ENCODE measurements at places on chromosomes 5 and 9.

GRCh38 chr5:16234598-16234997 lies 55.0 kb upstream of the MARCHF11 start:
- no peak for DNase-seq

GRCh38 chr5:14355391-14355790 lies 212.2 kb downstream of the TRIO start:
- no peak for DNase-seq

GRCh38 chr5:39151745-39152144 lies 67.6 kb downstream of the FYB1 start:
- DNase-seq: no peak

DNA sequence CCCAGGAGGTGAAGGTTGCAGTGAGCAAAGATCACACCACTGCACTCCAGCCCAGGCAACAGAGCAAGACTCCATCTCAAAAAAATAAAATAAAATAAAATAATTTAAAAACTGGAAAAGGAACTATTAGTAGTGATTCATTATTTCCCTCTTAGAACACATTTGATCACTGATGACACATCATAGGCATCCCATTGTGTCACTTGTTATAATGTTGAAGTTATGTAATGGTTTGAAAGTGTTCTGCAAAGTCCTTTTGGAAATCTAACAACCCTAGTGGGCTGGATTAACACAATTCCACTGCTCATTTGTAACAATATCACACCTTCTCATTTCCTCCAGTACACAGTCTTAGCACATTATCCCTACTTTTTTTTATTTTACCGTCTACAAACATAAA lies 81.8 kb upstream of the LMNB1 start:
- no peak for DNase-seq

GRCh38 chr5:76999451-76999850 lies 30.8 kb upstream of the AGGF1 start:
- DNase-seq: no peak

DNA sequence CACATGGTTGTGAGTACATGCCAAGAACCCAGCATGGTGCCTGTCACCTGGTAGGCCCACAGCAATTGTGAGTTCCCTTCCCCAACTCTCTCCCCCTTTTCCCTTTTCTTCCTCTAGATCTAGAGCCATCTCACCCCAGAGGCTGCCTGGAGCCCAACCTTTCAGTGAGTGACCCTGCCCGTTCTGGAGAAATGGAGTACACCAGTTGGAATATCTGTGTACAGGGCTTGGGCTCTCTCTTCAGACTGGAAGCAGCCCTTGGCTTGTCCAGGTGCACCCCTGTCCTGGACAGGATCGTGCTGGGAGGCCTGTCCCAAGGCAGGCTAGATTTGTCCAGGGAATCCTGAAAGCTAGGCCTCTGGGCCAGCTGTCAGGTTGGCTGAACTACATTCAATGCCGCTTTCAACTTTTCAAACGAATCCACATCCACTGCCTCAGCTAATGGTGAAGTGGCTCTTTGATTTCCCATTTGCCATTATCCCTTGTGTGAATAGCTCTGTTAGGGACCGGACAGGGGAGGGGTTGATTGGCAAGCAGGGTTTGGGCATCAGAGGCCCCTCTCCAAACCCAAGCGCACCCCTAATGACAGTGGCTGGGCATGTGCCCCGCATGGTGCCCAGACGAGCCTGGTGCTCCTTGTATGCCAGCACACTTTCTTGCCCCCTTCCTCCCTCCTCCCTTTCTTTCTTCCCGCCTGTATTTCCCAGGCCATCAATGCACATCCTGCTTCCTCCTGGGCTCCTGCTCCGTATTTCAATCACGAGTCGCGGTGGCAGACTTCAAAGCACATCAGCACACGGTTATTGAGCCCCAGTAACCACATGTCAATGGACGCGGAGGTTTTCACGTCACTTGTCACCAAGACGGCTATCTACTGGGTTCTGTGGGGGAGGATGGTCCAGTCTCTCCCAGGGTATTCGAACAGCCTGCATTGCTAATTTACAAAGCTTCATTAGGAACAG lies 211.2 kb downstream of the DAB2IP start:
- DNase-seq: no peak

DNA sequence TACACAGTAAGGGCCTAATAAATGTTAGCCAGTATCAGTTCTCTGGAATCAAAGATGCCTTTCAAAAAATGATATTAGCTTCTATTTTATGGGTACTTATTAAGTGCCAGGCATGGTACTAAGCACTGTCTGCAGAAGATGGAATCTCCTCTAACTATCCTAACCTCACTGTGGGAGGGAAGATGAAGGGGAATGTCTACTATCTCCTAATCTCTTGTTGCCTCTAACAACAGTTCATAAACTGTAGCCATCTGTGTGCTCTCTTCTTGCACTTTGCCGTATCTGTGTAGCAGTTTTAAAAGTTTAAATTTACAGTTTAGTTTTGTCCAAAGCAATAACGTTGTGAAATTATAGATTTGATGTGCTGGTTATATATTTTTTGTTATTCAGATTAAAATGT lies 99.6 kb upstream of the CCDC112 start:
- DNase-seq: no peak

- no peak for DNase-seq
Observed at GRCh38 chr9:116701940-116702642, 15.0 kb downstream of the TRIM32 start.

- no peak for DNase-seq
Observed at GRCh38 chr9:33435821-33436277, 11.5 kb downstream of the AQP3 start.

DNA sequence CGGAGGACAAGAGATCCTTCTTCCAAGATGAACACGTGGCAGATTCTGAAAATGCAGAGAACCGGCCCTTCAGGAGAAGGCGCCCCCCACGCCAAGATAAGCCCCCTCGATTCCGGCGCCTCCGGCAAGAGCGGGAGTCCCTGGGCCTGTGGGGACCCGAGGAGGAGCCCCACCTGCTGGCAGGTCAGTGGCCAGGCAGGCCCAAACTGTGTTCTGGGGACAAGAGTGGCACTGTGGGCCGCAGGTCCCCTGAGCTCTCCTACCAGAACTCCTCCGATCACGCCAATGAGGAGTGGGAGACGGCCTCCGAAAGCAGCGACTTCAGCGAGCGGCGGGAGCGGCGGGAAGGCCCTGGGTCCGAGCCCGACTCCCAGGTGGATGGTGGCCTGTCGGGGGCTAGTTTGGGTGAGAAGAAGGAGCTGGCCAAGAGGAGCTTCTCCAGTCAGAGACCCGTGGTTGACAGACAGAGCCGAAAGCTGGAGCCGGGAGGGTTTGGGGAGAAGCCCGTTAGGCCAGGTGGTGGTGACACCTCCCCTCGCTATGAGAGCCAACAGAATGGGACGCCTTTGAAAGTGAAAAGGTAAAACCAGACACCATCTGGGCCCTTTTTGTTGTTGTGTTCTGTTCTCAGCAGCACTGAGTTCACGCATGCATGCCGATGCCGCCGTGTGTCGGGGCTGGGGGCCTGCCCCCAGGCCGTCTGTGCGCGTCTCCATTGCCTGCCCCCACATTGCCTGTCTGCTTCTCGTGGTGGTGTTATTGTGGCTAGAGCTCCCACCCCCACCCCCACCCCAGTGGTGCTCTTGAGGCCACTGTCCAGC lies 26.6 kb upstream of the POMT1 start:
- DNase-seq: no peak

- no peak for DNase-seq
Observed at GRCh38 chr9:77015327-77016048, 4.0 kb upstream of the FOXB2 start.

DNA sequence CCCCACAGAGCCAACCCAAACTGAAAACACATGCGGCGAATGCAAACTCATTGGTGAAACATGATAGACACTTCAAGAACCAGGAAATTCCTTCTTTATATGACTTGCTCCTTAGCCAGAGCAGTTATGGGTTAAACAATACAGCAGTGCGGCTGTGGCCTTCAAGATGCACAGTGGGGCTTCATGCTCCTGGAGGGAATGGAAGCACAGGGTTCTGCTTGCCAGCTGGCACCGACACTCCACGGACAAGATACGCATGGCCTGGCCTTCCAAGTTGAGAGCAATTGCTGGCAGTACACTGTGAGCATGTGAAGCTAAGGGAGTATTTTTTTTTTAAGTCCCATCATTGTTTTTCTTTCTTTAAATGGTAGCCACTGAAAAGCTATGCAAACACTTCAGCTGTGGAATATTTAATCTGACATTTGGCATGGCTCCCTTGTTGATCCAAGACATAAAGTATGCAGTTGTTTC lies 451.6 kb upstream of the CD180 start:
- DNase-seq: no peak

GRCh38 chr5:112534067-112534583 lies 115.0 kb upstream of the EPB41L4A start:
- DNase-seq: no peak

DNA sequence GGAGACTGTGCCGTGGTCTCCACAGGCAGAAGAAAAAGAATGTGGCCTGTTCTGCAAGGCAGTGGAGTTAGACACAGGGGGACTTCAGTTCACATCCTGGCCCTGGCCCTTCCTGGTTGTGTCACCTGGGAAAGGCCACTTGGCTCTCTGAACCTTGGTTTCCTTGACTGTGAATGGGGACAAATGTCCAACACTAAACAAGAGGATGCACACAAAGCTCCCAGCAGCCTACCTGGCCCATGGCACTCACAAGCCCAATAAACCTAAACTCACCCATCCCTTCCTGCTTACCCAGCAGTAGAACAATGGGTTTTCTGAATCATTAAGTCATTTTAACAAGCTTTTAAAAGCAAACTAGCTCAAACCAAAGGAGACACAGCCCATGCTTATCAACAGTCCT lies 103.9 kb downstream of the FRMD3 start:
- DNase-seq: no peak

GRCh38 chr5:73786043-73786831 lies 160.2 kb downstream of the ARHGEF28 start:
- no peak for DNase-seq

DNA sequence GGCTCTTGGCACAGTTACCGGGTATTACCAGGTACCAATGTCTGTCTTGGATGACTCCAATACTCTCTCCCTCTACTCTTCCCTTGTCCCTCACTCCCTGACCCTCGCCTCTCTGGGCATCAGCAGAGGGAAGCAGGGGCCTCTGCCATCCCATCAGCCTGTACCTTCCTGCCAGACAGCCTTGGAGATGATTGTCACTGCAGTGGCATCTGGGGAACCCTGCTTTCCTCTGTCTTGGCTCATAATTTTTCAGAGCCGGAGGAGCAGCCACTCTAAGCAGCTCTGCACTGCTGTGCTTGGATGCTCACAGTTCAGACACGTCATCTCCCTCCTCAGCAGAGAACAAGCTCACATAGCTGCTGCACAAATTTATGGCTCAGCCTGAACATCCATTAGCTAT lies 274.1 kb downstream of the SMARCA2 start:
- no peak for DNase-seq

DNA sequence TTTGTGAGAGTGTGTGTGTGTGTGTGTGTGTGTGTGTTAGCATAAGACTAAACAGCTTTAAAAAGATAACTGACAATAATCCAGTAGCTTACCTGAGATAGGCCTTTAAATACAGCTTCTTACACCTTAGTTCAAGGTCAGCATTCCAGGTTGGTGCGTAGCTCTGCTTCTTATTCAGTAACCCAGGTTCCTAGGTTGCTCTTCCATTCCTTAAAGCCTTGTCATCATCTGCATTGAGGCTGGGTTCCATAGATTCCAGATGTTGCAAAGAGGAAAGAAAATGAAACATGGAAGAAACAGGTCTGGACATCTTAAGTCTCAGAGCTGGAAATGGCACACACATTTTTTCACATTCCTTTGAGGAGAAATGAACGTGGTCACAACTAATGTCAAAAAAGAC lies 53.9 kb upstream of the CAMK4 start:
- DNase-seq: no peak

GRCh38 chr5:172007175-172008110 lies 1.0 kb upstream of the FBXW11 start:
- DNase-seq: no peak

DNA sequence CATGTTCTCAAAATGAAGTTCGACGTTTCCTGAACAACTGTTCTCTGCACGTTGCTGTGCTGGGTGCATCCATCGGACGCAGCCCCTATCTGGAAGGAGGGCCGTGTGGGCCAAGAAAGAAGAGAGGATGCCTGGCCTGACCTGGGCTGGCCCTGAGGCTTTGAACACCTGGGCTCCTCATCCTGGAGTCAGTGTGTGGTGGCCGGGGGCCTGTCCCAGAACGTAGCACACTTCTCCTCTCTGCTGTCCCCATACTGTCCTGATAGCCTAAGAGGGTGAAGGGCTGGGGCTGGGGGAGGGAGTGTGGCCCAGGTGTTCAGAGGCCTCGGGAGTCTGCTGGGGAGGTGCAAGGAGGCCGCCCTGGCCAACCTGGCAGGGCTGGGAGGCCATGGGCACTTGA lies 21.5 kb downstream of the COL5A1 start:
- DNase-seq: no peak

GRCh38 chr9:69744688-69745380 lies 15.0 kb downstream of the PTAR1 start:
- DNase-seq: no peak

DNA sequence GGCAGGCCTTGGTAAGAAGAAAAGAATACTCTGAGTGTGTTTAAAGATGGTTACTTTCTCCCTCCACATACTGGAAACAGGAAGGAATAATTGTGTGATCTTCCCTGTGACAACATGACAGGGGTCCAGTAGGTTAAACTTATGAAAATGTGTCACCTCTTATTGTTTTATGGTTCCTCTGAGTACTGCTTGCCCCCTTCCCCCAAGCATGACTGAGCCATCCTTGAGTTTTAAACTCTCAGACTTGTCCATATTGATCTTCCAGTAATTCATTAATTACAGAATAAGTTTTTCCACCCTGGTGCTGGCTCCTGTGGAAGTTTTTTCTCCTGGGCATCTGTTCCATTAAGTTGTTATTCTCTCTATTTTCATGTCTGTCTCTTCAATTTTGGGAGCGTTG lies 95.8 kb downstream of the CNTLN start:
- DNase-seq: no peak

DNA sequence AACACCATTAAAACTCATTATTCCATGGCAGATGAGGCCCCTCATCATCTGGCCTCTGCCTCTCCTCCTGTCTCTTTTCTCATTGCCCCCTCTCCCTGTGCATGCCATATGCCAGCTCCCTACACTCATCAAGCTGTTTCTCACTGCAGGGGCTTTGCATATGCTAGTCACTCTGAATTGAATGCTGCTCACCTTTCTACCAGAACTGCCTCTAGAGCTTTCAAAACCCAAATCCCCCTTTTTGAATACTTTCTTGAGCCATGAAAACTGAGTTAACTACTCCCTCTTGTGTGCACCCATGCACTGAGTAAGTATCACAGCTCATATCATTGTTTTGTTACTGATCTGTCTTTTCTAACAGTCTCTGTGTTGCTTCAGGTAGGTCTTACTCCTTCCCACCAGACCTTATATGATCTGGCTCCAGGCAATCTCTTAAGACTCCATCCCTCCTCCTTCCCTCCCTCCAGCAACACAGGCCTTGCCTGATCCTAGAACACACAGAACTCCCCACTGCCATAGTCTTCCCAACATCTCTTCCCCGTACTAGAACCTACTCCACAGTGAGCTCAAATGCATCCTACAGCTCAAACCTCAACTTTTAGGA lies 60.5 kb downstream of the ASTN2 start:
- DNase-seq: no peak

- no peak for DNase-seq
Observed at GRCh38 chr5:22673131-22673530, 180.0 kb downstream of the CDH12 start.

- peak; percentile 47 for DNase-seq
Observed at GRCh38 chr5:151141535-151141934, 16.0 kb downstream of the ANXA6 start.

- DNase-seq: no peak
Observed at GRCh38 chr5:13251623-13252376, 692.7 kb downstream of the DNAH5 start.
